Renal pelvis (tissue), 12 donors: ENCODE measurements at places on chromosomes 5 and 9.
A peak's percentile ranks its signal among the peaks of the same experiment; 100 is the strongest.

- no peak for DNase-seq
These were observed 1.5 kb downstream of the THG1L start for GRCh38 chr5:157732596-157733262.

- DNase-seq, result no peak
These were observed 161.6 kb downstream of the KCTD16 start for GRCh38 chr5:144332265-144332664.

- no peak for DNase-seq
These were observed 16.5 kb upstream of the CXXC5 start for GRCh38 chr5:139631520-139632165.

GRCh38 chr9:127503379-127503921 is 52.1 kb downstream of the LRSAM1 start:
- no peak for DNase-seq

DNA sequence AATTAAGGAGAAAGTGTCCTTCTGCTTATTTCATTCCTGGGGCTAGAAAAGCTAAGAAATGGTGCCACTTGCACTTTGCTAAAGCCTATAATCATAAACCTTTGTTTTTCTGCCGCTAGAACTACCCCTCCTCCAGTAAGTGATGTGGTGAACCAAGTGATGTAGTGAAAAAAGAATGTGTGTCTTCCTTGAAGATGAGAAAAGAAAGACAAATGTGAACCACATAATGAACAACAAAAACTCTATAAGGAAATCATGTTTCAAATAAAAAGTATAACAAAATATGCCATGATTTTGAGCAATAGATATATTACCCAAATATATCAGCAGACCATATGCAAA is 179.0 kb upstream of the SGCD start:
- DNase-seq, result no peak

- DNase-seq, result no peak
These were observed 568.3 kb upstream of the MEF2C start for GRCh38 chr5:89451263-89451662.

DNA sequence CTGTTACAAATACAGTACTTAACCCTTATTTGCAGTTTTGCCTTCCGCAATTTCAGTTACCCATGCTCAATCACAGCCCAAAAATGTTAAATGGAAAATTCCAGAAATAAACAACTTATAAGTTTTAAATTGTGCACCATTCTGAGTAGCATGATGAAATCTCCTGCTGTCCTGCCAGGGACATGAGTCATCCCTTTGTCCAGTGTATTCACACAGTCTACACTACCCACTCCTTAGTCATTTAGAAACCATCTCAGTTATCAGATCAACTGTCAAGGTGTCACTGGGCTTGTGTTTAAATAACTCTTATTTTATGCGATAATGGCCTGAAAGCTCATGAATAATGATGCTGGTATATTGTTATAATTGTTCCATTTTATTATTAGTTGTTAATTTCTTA is 95.8 kb downstream of the PLCXD3 start:
- no peak for DNase-seq

GRCh38 chr5:59037041-59037440 is 454.2 kb downstream of the RAB3C start:
- no peak for DNase-seq

DNA sequence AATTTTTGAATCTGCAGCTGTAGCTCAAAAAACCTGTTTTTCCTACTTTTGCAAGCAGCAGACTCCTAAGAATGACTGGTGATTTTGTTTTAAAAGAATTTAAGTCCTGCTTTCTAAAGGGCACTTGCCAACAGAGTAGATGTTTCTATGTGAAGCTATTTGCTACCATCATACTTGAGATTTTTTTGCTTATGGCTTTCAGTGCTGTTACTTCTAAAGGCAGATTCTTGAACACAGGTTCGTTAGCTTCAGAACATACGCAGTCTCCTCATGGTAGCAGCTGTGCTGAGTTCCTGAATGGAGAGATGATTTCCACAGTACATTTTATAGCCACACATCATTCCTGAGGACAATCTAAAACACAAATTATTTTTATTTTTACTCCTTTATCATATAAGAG is 24.4 kb upstream of the ELL2 start:
- DNase-seq, result no peak

DNA sequence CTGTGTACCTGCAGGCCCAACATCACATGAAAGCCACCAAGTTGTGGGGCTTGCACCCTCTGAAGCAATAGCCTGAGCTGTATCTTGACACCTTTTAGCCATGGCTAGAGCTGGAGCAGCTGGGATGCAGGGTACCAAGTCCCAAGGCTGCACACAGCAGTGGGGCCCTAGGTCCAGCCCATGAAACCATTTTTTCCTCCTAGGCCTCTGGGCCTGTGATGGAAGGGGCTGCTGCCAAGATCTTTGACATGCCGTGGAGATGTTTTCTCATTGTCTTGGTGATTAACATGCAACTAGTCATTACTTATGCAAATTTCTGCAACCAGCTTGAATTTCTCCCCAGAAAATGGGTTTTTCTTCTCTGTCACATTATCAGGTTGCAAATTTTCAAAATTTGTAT is 387.2 kb upstream of the RIOK2 start:
- no peak for DNase-seq

DNA sequence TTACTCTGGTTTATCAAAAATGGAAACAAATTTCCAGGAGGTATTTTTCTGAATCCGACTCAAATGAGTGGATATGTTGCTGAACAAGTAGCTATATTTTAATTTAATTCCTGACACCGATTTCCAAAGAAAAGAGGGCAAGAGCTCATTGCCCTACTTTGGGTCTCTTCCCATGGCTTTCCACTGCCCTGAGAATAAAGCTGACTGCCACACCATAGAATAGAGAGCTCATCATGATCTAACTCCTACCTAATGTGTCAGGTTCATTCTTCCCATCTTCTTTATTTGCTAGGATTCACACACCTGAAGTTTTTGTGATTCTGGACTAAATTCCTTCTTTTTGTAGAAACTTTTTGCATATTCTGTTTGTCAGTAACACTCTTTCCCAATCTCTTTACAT is 792.1 kb downstream of the DTWD2 start:
- DNase-seq, result no peak

DNA sequence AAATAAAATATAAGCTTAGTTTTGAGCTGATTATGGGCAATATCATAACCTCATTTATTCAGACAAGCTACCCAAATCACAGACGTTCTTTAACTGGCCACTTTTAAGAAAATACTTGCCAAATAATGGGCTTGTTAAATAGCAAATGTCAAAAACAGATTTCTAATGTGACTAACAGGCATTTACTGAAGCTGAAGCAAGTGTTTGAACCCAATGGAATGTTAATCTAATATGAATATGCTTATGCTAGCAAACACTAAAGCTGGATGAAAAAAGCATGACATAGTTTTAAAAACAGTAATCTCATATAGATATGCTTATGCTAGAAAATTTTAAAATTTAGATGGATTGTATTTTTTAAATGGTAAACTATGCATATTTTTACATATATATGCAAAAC is 411.6 kb upstream of the PTGER4 start:
- no peak for DNase-seq

- DNase-seq, result peak; percentile 55
These were observed 60.6 kb downstream of the TMEM174 start for GRCh38 chr5:73233461-73234203.

- DNase-seq, result no peak
These were observed 2.1 kb downstream of the TNFAIP8 start for GRCh38 chr5:119357808-119358529.

GRCh38 chr5:174777583-174777982 is 53.2 kb downstream of the MSX2 start:
- DNase-seq, result no peak

- no peak for DNase-seq
These were observed 286.6 kb upstream of the DAP start for GRCh38 chr5:11047625-11048024.

- no peak for DNase-seq
These were observed 249.2 kb upstream of the POU5F2 start for GRCh38 chr5:93990504-93991070.

DNA sequence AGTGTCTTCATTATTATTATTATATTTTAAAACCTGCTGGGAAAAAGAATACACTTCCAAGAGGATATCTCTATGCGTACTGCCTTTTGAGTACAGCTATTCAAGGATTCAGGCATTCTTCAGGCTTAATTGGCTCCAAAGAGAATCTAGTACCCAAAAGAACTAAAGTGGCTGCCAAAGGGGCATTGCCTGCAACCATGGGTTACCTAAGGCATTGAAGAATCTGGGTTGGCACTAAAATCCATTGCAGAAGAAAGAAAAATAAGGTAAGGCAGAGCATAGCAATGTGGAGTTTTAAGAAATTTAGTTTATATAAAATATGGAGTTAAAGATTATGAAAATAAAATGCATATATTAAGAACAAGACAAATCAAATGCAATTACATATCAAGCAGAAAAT is 223.5 kb downstream of the TMEM161B start:
- DNase-seq, result no peak

DNA sequence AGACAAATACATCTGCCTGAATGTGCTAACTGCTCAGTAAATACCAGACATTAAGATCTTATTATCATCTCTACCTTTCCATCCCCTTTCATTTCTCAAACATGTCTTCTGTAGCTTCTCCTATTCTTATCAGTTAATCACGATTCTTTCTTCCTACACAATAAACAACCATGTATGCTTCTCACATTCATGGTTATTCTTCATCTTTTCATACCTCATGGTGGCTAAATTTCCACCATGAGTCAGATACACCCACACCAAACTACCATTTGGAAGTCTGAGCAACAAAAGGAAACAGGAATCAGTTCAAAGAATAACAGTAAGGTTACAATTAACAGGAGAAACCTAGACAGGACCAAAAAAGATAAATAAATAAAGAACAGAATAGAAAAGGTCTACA is 7.7 kb downstream of the ZNF622 start:
- DNase-seq, result no peak

DNA sequence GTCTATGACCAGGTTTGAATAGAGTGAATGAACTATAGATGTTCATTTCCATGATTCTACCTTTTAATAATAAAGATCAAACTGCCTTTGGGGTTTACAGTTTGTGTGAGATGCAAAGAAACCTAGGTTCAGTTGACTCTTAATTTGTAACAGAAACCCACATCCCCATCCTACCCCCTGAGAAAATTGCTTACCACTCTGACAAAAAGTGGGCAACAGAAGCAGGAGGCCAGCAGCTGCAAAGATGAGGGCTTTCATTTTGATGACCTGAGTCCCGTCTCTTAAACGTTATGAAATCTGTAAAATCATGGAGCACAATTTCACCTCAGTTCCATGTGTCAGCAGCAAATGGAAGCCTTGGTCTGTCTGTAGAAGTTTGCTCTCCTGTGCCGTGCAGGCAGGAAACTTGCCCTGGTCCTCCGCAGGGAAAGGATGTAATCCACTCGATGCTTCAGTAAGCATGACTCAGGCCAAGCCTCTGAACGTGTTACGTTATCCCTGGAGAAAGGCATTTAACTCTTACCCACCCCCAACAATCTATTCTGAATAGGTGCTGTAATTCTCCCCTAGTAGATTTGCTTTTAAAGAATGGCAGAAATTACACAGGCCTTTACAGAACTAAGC is at the start of gene F2RL2:
F2RL2 (minus strand) TSS at position 431 of the 624 bp plus-strand sequence; CDS start at position 258, 173 bp downstream.
- no peak for DNase-seq

GRCh38 chr9:13063880-13064459 is 215.5 kb downstream of the MPDZ start:
- no peak for DNase-seq

GRCh38 chr5:111859031-111859430 is 102.0 kb upstream of the NREP start:
- no peak for DNase-seq

DNA sequence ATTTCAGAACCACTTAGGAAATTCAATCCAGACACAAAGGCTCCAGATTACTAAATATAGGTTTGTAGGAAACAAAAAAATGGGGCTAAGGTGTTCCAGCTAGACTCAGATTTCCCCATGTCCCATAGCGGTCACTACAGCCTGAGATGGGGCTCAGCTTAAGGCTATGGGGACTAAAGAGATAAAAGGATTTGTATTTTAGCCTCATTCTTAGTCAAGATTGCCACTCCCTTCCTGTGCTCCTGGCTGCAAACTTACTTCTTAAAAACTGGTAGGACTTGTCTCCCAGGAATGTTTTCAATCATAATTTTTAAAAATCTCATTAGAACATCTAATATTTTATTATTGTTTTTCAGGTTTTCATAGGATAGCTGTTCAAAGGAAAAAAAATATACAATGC is 253.8 kb upstream of the DAB2 start:
- DNase-seq, result no peak

GRCh38 chr5:177553671-177554429 is 513 bp downstream of the FAM193B start:
- no peak for DNase-seq

- no peak for DNase-seq
These were observed 28.5 kb downstream of the AMBP start for GRCh38 chr9:114049441-114050225.

DNA sequence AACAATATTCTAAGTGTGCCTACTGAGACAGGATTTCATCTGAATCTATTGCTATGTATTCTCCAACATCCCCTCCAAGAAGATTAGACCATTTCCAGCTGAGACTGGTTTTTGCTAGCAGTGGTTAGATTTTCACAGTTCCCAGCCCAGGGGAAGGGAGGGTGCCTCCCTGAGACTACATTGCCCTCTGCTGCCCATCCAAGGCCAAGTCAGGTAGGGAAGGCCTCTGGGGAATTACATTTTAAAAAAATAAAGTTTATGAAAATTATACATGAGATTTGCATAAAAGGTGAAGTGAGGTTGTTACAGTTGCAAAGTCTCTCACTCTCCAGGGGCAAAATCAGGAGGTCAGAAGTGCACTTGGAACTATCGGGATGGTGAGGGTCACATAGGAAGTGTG is 28.0 kb upstream of the SYK start:
- peak; percentile 29 for DNase-seq

GRCh38 chr9:124259158-124259808 is 1.5 kb downstream of the NEK6 start:
- DNase-seq, result no peak

GRCh38 chr9:85377731-85378289 is 363.9 kb downstream of the AGTPBP1 start:
- DNase-seq, result no peak

GRCh38 chr5:158435161-158435616 is 576.2 kb upstream of the CLINT1 start:
- DNase-seq, result no peak

DNA sequence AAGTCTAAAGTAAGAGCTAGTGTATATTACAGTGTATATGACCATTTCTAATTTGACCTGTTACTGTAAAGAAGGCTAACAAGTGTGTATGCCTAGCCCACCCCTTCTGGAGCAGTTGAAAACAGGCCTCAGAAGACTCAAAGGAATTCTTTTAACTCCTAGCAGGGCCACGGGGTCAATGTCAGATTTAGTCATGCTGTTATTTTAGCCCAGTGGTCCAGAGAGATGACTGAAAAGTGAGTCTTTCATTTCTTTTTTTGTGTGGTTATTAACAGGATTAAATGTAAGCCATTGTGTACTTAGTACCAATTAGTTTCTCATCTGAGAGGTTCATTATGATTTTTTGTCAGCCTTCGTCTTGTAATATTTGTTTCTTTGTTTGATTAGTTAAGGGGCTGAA is 24.4 kb downstream of the ZCCHC7 start:
- peak; percentile 31 for DNase-seq

GRCh38 chr5:27810458-27810857 is 772.1 kb upstream of the CDH9 start:
- DNase-seq, result no peak

- DNase-seq, result no peak
These were observed 7.6 kb downstream of the LRSAM1 start for GRCh38 chr9:127458921-127459320.

- DNase-seq, result no peak
These were observed 19.6 kb upstream of the FLT4 start for GRCh38 chr5:180668835-180669596.
